CD4-positive, alpha-beta memory T cell (primary cell): ENCODE measurements at places on chromosomes 6 and 20.

DNA sequence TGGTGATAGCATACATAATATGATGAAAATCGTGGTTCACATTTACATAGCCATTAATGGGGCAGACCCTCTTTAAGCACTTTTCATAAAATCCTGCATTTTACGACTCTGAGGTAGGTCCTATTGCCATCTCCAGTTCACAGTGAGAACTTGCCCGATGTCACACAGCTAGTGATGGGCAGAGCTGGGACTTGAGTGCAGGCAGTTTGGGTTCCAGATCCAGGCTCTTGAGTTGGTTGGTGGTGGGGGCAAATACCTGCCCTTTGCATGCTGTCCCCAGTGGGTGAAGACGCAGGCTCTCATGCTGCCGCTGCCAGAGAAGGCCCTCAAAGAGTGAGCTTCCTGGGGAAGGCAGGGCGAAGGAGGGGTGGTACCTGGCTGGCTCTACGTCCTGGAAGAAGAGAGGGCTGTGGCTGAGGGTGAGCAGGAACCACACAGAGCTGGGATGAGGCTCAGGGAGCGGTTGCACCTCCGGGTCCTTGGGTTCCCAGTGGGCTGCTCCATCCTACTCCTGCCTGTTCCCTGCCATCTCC lies 6.1 kb upstream of the BAK1 start:
- peak; percentile 27 for DNase-seq

DNA sequence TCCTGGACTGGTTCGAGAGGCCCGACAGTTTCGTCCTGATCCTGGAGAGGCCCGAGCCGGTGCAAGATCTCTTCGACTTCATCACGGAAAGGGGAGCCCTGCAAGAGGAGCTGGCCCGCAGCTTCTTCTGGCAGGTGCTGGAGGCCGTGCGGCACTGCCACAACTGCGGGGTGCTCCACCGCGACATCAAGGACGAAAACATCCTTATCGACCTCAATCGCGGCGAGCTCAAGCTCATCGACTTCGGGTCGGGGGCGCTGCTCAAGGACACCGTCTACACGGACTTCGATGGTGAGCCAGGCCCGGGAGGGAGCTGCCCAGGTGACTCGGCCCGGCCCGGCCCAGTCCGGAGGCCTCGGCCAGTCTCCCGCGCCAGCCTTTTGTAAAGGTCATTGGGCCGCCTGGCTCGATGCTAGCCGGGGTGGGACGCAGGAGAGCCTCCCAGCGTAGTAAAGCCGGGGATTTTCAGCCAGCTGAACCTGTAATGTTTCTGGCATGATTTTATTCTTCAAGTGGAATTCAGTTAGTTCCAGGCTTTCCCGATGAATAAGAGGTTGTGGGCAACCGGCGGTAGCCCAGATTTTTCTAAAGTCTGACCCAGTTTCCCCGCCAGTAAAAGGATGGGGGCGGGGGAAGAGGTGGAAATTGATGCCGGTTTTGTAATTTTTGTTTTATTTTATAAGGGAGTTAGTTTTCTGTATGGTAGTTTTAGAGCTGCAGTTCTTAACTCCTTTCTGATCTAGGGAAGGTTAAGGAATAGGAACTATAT lies 1.4 kb downstream of the PIM1 start:
- peak; percentile 30 for DNase-seq

- no peak for DNase-seq
Observed at GRCh38 chr20:44809380-44810060, 826 bp downstream of the RIMS4 start.

DNA sequence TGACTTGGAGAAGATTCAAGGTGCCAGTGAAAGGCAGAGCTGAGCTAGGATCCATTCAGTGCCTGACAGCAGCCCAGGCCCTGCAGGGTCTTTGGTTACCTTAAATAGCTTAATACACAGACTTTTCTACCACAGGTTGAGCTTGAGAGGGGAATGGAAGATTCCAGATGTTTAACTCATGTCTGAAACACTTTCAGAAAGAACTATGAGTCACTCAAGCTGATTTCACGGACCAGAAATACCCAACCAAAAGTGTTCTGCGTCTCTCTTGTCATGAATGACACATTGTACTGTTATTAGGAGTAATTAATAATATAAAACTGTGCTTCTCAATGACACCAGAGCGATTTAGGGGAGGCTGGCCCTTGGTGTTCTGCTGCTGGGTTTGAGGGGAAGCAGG lies 6.4 kb upstream of the PMEPA1 start:
- no peak for DNase-seq

- DNase-seq = no peak
Observed at GRCh38 chr6:98634569-98634968, 199.8 kb upstream of the POU3F2 start.

DNA sequence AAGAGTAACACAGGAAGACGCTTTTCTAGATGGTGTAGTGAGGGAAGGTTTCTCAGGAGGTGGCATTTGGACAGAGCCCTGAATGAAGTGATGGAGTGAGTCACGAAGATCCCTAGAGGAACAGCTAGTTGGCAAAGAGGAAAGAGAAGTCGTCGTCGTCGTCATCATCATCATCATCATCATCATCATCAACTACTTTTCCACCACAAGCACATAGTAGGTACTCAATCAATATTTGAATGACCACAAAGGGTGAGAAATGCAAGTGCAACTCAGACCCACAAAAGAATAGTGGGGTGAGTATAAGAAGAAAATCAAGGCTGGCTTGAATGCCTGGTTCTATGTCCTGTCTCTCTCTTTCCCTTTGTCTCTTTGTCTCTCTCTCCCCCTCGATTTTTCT lies 28.3 kb upstream of the OCSTAMP start:
- no peak for DNase-seq

GRCh38 chr6:20404641-20405032 lies 3.0 kb downstream of the E2F3 start:
- DNase-seq = peak; percentile 66

GRCh38 chr20:4441871-4442270 lies 279.8 kb upstream of the PRND start:
- DNase-seq = no peak

DNA sequence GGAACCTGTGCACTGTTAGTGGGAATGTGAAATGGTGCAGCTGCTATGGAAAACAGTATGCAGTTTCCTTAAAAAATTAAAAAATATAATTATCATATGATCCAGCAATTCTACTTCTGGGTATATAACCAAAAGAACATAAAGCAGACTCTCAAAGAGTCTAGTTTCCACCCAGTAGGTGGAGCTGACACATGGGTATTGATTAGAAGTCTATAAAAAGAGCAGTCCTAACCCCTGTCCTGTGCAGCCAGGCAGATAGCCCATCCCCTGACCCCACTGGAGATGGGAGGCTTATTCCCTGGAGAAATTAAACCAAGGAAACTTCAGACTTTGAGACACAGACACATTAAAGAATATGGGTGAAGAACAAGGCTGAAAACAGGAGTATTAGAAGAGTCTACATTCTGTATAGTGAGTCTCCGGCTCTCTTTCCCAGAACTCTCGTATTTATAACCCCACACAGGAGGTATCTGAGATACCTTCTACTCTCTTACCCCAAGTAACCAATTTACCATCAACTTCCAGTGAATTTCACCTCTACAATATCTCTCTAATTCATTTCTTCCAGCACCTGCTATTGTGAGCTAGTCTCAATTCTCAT lies 92.3 kb downstream of the SEL1L2 start:
- DNase-seq = no peak

DNA sequence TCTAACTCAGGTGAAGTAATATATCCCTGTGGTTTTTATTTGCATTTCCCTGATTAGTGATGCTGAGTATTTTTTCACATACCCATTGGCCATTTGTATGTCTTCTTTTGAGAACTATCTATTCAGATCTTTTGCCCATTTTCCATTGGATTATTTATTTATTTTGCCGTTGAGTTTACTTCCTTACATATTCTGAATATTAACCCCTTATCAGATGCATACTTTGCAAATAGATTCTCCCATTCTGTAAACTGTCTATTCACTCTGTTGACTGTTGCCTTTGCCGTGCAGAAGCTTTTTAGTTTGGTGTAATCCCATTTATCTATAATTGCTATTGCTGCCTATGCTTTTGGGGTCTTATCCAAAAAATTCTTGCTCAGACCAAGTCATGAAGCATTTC lies 336.9 kb downstream of the BTBD9 start:
- DNase-seq = no peak

- no peak for DNase-seq
Observed at GRCh38 chr6:72382602-72383529, 239.0 kb upstream of the KCNQ5 start.

GRCh38 chr6:170464524-170464979 lies 88.6 kb downstream of the PSMB1 start:
- DNase-seq = no peak

DNA sequence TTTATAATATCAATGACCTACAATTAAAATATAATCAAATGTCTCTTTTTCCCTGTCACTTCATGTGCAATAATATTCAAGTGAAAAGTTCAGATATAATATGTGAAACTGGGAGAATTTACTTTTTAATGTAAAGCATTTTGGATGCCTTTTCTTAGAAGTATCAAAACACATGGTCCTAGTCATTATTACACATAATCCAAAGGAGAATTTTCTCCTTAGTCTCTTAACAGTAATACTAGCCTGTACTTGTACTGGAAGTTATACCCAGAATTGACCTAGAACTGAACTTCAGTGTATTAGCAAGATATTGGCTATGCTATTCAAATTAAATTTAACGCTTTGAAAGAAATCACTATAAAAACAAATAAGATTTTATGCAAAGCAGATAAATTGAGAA lies 842.6 kb upstream of the MANEA start:
- no peak for DNase-seq

- DNase-seq = no peak
Observed at GRCh38 chr6:38860041-38860440, 144.9 kb downstream of the DNAH8 start.

DNA sequence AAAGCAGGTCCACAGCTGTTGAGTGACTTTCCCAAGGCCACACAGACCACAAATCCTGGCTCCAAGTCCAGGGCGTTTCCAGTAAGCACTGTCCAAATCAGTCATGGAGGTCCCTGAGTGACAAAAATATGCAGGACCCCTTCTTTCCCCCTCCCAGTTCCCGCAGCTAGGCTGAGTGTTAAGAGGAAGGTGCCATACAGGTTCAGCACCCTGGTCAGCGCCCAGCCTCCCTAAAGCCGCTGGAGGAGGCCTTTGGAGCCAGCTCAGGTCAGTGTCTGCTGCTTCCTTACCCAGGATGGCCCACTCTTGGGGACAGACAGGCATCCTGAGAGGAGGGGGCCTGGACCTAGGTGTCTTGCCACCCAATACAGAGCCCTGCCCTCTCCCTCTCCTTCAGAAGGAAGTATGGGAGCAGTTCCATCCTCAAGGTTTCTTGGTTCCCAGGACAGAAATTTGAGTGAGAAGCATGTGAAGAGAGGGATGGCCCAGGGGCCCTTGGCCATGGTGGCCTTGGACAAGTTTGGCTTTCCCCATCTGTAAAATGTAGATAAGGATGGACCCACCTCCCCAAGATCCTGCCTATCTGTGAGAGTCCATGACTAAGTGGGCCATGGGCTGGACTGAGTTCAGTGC lies 13.2 kb downstream of the TMEM74B start:
- no peak for DNase-seq
